ENCODE measurements at places on chromosomes 5 and 9.

DNA sequence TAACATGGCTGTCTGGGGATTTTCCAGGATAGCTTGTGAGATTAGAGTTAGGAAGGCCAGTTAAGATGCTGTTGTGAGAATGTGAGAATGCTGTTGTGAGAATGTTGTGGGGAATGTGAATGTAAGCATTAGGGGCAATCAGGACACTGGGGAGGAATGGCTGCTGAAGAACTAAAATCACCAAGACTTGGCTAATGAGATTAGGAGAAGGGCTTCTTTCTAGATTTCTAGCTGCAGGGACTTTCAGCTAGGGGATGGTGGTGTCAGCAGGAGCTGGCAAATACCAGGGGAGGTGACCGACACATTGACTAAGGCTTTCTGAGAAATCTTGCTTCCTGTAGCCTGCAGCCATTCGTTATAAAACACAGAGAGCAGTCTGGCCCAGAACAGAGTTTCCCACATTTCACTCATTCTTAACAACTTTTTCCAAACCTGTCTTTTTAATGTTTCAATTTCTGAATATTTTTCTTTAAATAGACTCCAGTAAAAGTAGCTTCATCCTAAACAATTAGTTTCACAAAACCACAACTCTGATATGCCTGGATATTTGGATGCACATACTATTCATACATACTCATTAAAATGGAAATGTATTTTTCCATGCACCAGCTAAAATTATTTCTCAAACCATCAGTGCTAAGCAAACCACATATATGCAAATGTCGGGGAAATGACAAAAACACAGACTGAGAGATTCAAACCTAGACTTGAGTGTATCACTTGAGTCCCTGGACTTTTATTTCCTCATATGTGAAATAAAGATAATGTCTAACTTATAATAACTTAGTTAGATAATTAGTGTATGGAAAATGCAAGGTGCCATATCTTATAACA lies 89.3 kb upstream of the TNC start:
- peak; percentile 29 for DNase-seq

DNA sequence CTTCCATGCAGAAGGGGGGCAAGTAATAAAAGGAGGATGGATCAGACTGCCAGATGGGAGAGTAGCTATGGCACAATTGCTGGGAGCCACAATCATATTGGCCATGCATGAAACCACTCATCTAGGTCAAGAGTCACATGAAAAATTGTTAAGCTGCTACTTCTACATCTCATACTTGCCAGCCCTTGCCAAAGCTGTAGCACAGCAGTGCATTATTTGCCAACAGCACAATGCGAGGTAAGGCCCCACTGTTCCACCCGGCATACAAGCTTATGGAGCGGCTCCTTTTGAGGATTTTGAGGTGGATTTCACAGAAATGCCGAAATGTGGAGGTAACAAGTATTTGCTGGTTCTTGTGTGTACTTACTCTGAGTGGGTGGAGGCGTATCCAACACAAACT lies 109.9 kb upstream of the EPB41L4A start:
- no peak for DNase-seq

DNA sequence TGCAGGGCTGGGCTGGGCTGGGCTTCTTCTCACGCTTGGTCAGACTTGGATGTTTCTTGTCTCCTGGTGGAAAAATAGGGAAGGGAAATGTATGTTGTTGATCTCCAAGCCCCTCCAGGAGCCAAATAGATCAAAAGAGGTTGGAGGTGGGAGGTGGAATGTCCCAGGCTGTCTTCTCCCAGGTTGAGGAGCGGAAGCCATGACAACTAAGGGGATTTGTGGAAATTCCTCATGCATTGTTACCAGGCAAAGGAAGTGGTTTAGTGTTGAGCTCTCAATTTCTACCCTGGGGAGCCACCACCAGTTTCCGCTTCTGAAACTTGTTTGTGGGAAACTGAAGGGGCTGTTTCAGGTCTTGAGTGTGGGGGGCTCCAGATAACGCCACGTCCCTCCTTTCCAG lies 79.0 kb downstream of the SPRY4 start:
- DNase-seq, result no peak

DNA sequence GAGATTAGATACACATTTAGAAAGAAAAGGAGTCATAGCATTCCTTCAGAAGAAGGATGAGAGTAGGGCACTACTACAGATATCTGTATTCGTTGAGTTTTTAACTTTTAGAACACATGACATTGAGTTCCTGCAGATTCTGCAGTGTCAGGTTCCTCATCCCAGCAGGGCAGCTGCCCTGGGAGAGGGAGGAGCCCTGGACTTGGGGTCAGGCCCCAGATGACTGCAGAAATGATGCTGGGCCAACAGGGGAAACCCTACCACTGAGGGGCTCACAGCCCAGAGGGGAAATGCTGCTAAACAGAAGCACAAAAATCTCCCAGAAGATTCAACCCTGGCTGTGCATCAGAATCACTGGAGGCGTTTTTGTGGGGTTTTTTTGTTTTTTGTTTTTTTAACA lies 68.9 kb upstream of the TAF1L start:
- DNase-seq, result no peak

DNA sequence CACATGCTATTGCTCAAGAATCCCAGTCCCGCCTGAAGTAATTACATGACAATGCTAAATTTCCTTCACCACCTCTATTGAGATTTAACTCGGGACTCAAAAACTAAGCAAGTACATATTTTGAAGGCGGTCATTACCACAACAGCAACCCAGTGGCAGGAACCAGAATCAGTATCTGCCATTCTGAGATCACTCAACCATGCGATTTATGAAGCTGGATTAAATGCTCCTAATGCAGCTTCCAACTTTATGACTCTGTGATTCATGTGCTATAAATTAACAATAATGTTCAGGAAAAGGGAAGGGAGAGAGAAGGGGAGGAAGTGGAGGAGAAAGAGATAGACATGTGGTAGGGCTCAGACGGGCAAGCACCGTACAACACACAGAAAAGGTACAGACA lies 194.7 kb downstream of the DNAH5 start:
- DNase-seq, result no peak

- no peak for DNase-seq
Measured at GRCh38 chr9:120486835-120487234, 93.1 kb downstream of the CDK5RAP2 start.

DNA sequence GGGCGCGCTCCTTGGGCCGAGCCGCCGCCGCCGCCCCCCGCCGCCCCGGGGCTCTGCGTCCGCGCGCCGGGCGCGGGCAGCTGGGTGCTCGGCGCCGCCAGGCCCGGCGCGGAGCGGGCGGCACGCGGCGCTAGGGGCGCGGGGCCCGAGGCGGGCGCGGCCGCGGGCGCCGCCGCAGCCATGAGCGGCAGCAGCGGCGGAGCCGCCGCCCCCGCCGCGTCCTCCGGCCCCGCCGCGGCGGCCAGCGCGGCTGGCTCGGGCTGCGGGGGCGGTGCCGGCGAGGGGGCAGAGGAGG lies 351 bp downstream of the TRIO start:
- DNase-seq, result no peak

GRCh38 chr5:80230269-80230992 lies 25.4 kb downstream of the SERINC5 start:
- no peak for DNase-seq

DNA sequence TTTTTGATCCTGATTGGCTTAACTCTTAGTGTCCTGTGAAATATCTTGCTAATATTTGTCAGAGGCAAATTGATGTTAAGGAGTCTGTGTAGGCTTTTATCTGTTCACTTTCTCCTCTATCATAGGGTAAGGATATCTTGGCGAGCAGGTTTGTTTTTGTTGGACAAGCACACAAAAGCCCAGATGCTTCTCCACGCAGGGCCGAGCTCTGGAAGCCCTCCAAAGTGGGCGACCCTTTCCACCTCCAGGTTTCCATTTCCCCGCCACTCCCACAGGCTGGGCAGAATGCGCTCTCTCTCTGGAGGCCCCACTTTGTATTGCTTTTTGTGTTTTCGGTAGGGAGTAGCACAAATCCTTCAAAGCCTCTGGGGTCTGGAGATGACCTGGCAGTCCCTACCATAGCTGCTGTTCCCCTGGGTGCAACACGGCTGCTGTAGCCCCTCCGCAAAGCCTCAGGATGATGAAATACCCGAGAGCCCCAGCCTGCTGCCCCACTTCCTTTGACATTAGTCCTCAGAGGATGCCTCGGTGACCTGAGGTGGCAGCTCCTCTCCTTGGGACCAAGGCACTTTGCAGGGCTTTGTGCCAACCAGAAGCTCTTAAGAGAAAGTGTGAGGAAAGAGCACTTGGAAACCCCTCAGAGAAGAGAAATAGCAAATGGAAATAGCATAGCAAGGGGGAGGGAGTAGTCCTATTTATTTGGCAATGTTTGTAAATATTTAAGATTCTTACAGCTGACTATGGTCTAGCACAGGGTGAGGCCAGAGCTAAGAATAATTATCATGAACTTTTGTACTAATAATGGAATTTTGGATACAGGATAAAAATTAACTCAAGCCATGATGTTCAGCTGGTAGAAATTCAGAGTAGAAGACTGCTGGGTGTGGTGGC lies 122.8 kb downstream of the ARHGEF28 start:
- DNase-seq, result no peak

GRCh38 chr5:25979086-25979485 lies 1059.3 kb downstream of the CDH9 start:
- no peak for DNase-seq

GRCh38 chr5:87150630-87151029 lies 117.1 kb upstream of the RASA1 start:
- no peak for DNase-seq

DNA sequence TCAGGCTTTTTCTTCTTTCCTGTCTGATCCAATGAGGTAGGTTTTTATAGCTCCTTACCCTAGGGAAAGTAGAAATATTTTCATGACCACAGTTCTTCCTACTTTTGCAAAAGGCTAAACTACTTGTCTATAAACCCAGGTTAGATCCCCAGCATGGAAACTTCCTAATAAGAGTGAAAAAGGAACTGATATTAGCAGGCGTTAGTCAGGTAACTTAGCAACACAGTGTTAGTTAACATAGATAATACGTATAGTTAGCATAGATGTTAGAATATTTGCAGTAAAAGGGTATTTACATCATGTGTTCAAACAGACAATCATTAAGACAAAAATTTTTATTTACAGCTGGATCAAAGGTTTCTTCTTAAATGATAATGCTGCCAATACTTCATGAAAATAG lies 162.9 kb upstream of the DAB2 start:
- DNase-seq, result no peak

DNA sequence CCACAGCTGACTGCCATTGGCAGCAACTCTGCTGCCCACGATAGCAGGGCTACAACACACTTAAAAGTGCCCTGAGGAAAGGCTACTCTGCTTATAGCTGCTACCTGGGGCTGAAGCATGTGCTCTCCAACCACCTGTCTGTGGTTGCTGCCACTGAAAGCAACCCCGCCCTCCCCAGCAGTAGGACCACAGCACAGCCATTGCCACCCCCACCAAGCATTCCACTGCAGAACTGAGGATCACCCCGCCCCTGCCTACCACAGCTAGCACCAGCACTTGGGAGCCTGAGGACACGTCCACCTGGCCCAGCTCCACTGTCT lies 85.8 kb downstream of the LPAR1 start:
- no peak for DNase-seq

- no peak for DNase-seq
Measured at GRCh38 chr5:160906090-160906489, 54.1 kb upstream of the ATP10B start.

GRCh38 chr5:55993013-55993412 lies 1.8 kb downstream of the IL6ST start:
- DNase-seq, result peak; percentile 15

DNA sequence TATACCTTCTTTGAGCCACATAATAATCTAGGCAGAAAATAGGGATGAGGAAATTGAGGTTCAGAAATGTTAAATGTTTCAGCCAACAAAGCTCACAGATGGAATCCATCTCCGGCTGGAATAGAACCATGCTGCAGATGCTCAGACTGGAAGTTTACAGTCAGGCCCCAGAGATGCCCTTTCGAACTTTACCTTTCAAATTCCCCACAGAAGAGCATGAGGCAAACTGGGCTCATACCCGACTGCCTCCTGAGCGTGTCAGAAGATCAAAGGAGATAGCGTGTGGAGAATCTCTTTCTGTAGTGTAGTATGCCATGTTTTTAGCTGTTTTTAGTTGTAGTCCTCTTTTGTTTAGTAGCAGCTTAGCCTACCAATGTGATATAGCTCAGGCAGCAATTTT lies 72.0 kb upstream of the DAP start:
- DNase-seq, result no peak

GRCh38 chr9:113154471-113154870 lies 3.7 kb downstream of the SLC31A2 start:
- no peak for DNase-seq

DNA sequence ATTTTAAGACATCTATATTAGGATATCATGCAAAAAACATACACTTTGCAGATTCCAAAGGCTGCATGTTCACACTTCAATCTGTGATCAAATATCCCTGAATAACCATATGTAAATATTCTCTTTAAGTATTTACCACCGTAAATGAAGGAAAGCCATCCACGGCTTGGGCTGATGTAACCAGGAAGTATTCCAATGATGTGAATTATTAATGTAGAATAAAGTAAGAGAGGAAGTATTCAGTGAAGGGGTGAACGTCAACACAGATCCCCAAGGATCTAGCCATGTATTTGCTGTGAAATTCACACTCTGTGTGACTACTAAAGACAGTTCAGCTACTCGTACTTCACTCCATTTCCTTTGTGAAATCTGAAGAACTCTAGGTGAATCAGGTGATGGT lies 75.2 kb downstream of the CDH6 start:
- no peak for DNase-seq

DNA sequence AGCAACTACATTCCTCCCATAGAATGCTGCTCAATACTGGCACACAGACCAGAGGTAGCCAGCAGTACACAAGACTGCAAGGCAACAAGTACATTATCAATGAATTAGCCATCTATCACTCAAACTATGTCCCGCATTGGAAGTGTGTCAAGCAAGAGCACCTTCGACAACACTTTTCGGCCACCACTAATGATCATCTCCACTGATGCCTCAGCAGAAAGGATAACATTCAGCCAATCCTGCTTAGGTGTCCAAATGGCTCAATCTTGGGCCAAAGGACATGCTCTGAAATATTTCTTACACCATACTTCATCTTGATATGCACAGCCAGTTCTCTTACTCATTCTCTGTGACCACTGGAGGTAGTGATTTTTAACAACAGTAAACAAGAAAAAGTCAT lies 25.0 kb downstream of the SKP1 start:
- DNase-seq, result no peak

- no peak for DNase-seq
Measured at GRCh38 chr9:38389313-38389712, 3.2 kb upstream of the ALDH1B1 start.

GRCh38 chr9:1869843-1870242 lies 145.3 kb upstream of the SMARCA2 start:
- DNase-seq, result no peak

DNA sequence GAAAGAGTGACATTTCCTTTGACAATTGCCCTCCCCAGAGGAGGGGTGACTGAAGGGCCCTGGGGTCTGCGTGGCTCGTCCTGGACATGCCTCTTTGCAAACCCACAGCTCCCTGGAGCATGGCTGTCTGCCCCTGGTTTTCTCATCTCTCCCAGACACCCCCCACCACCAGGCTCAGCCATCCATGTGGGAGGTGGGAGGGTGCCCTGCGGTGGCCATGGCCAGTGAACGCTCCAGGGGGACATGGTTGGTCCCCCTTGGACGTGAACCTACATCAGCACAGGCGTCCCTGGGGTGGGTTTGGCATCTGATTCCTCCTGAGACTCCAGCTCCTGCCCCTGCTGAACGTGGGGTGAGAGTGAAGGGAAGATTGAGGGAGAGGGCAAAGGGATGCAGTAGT lies 67.7 kb upstream of the LMX1B start:
- DNase-seq, result no peak
